ENCODE measurements at places on chromosomes 11 and 22.
A peak's percentile ranks its signal among the peaks of the same experiment; 100 is the strongest.

DNA sequence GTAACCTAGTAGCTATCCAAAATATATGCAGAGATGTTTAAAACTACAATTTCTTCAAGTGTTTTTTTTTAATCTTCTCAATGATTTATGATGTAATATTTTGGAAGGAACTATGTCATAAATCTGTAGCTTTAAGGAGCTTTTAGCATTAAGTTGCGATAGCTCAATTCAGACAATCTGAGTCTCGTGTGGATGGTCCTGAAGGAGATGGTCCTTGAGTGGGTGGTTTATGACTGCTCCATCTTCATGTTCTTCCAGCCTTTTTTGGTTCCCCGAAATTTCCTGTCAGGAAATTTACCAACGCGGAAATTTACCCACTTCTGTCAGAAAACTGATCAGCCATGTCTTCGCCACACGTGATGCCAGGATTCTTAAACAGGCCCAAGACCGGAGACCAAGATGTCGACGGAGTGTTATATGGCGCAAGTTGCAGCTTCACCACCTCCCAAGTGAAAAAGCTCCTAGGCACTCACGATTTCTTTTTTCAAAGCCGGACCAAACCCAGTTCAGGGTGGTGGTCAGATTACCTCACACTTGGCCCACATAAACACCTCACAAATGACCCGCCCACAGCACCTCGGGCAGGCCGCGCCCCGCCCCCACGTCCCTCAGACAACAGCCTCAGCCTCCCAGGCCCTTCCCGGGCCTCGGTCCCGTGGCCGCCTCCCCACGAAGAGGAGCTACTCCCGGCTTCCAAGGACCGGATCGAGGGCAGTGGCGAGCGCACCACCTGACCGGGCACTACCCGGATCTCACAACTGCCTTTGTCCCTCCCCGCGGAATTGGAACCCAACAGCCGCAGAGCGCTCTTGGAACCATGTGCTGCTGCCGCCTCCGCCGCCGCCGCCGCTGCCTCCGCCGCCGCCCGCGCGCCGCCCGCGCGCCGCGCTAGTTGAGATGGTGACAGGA lies at the start of gene MORC2:
MORC2 (minus strand) TSS at position 760 of the 909 bp plus-strand sequence. CDS start 885 bp downstream, outside the sequence.
- DNase-seq, result no peak

DNA sequence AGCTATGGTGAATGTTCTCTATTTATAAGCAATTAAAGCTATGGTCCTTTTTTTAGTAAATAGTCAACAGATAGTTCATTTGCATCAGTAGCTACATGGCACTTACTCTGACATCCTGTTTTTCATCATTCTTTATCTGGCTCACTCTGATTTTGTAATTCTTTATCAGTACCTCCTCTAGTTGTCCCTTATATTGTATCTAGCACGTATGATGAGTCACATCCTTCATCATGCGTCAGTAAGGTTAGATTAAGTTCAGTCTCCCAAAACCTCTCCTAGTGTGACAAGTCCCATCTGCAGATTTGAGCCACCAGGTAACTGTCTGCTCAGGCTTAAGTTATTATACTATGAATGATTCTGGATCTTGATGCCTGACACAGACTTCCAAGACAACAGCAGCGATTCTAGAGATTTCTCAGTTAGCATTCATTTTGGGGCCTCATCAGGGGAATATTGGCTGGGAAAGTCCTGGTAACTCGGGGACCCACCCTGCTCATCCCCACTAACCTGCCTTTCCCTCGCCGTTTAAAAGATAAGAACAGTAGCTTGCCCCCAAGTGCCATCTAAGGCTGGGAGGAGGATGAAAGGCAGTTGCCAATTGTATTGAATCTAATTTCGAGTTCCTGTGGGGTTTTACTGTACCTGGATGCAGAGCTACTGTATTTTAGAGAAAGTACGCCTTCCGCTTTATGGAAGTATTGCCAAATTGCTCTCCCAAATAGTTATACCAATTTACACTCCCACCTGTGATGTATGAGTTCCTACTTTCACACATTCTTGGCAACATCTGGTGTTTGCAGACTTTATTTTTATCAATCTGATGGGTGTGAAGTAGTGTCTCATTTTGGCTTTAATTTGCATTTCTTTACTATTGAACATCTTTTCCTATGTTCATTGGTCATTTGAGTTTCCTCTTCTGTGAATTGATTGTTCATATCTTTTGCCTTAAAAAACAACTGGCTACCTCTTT lies 55.9 kb downstream of the ZC3H12C start:
- DNase-seq, result peak; percentile 45

DNA sequence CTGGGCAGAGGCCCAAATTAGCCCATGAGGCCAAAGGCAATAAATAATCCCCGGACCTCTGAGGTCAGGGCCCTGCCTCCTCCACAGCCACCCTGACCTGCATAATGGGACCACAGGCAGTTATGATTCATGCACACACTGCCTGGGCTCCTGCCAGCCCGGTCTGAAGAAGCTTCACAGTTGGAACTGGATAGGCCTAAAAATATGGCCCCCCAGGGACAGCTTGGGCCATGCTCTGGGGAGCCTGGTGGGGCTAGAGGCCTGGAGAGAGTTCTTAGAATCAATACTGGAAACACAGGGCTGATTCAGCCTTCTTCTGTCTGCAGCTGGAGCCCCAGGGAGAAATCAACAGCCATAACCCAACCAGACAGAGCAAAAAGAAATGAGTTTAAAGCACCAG lies 112.8 kb upstream of the CADM1 start:
- no peak for DNase-seq

- no peak for DNase-seq
These were observed 3.1 kb downstream of the CPT1A start for GRCh38 chr11:68838572-68838964.

GRCh38 chr11:60316317-60316716 lies 10.7 kb upstream of the MS4A6E start:
- DNase-seq, result no peak

DNA sequence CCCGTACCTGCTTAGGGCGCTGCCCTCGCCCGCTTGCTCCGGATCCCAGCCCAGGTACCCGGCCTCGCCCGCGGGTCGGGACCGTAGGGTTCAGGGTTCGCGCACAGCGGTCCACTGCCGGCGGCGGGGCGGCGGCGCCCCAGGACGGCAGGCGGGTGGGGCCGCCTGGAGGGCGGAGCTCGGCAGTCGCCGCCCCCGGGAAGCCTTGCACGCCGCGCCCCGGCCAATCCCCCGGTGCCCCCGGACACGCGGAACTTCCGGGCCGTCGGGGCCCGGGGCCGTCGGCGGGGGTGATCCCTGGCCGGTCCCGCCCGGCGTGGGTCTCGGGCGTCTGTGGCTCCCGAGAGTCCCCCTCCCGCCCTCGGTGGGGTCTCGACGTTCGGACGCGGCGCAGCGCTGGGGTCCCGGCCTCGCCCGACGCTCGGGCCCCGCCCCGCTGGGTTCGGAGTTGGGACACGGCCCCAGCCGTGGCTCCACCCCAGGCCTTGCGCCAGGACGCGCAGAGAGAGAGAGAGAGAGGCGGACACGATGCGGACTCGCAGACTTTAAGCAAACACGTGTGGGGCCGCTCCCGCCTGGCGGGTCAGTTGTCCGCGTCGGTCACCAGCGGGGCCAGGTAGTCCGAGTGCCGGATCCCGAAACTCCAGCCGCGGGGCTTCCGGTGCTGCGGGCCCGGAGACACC lies at the start of gene TYMP:
TYMP (minus strand) TSS at position 116 of the 683 bp plus-strand sequence. CDS start 303 bp downstream, outside the sequence.
- DNase-seq, result peak; percentile 73

GRCh38 chr11:86067009-86067850 lies 1.7 kb downstream of the PICALM start:
- no peak for DNase-seq

DNA sequence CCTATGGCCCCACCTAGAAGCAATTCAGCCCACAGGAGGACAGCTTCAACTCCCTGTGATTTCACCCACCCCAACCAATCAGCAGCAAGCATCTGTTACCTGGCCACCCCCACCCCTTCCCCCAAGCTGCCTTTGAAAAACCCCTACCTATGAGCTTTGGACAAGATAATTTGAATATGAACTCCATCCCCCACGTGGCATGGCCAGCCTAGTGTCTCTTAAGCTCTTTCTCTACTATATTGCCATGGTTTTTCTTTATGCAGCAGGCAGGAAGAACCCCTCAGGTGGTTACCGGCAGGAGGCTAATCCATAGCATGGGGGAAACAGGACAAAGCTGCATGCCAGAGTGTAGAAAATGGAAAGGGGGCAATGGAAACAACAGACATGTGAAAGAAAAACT lies 29.0 kb downstream of the CTSC start:
- DNase-seq, result no peak

DNA sequence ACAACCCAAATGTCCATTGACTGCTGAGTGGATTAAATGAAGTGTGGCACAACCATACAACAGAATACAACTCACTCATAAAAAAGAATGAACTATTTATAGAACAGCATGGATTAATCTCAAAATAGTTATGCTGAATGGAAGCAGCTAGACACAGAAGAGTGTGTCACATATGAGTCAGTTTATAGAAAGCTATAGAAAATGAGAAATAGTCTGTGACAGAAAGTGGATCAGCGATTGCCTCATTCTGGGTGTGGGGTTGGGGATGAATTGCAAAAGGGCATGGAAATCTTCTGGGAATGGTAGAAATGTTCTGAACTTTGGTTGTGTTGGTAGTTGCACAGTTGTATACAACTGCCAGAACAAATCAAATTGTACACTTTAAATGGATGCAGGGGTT lies 37.4 kb downstream of the PRR5L start:
- DNase-seq, result no peak

DNA sequence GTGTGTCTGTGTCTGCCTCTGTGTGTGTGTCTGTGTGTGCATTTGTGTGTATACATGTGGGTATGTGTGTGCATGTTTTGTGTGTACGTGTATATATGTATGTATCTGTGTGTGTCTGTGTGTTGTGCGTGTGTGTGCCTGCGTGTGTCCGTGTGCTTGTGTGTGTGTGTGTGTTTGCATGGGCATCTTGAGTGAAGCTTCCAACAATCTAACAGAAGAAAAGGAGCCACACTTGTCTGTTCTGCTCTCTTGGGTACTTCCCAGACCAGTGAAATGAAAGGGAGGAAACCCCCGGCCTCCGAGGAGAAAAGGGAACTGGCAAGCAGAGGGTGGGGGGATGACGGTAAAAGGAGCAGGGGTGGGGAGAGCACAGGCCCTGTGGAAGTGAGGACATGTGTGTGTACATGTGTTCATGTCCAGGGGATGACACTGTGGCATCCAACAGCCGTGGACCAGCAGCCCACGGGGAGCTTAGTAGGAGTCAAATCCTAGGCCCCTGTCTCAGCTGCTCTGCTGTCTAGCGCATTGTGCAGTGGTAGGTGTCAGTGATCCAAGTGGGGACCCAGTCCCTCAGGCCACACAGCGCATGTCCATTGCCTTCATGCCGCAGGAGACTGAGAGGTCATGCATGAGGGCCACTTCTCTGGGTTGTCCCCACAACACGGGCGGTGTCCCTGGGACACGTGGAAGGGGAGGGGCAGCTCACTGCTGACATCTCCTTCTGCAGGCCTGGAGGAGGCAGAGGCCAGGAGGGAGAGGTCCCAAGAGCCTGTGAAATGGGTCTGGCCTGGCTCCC lies 8.1 kb downstream of the CSF2RB start:
- DNase-seq, result no peak

- no peak for DNase-seq
These were observed 50.3 kb downstream of the MICAL2 start for GRCh38 chr11:12160680-12161079.

DNA sequence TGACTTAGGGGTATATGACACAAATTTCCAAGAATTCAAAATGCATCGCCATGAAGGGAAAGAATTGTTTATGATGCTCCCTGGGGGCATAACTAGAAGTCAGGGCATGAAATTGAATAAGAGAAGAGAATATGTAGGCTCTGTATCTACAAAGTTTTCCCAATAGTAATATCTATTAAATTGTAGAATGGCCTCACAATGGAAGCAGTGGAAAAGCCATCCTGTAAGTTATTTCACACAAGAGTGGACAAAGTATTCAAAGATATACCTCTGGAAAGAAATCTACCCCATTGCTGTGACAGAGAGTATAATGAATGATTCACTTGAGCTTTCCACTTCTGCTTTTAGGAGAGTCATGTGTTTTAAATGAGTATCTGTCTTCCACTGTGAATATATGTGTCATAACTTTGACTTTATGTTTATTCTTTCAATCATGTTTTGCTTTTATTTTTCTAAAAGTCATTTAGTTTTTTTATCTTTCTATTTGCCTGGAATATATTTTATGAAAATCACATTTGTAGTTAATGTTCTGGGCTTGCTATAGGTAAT lies 65.7 kb upstream of the DDI1 start:
- DNase-seq, result no peak

DNA sequence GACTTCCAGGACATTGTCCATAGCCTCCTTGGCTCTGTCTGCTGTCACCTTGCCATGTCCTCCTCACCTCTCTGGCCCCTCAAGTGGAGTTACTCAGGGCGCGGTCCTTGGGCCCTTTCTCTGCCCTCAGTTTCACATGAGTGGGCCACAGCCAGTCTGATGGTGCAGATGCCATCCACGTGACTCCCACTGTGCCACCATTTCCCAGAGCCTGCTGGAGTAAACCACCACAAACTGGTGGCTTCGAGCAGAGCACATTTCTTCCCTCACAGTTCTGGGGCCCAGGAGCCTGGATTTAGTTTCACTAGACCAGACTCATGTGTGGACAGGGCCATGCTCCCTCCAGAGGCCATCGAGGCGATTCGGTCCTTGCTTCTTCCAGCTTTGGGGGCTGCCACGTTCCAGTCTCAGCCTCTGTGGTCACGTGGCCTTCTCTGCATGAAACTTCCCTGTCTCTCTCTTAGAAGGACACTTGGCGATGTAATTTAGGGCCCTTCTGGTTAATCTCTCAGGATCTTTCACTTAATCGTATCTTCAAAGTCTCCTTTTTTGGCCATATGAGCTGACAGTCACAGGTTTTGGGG lies 14.6 kb downstream of the SMARCB1 start:
- DNase-seq, result no peak

DNA sequence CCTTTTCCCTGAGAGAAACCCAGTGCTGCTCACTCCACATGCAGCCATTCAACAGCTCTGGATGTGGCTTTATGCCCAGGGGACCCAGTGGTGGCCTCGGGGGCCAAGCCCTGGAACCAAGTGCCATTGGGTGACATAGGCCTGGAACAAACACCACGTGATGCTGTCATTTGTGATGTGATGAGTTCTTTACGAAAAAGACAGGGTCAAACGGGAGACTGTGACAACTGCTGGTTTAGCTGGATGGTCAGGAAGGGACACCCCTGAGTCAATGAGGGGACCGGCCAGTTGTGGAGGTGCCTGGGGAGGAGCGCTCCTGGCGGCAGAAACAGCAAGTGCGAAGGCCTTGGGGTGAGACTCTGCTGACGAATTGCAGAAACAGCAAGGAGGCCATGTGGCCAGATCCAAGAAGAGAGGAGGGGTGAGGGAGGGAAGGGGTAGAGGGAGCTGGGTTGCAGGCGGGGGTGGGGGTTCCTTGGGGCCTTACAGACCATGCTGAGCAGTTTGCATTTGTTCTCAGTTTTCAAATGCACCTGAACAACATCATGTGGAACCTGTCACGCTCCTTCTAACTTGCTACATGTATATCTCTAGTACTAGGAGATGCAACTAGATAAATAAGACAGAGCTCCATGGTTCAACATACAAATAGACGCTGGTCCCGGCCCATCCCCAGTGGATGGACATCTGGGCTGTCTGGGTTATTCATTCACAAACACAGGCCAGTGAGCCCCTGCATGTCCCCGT lies 56.1 kb downstream of the IGLL5 start:
- no peak for DNase-seq

DNA sequence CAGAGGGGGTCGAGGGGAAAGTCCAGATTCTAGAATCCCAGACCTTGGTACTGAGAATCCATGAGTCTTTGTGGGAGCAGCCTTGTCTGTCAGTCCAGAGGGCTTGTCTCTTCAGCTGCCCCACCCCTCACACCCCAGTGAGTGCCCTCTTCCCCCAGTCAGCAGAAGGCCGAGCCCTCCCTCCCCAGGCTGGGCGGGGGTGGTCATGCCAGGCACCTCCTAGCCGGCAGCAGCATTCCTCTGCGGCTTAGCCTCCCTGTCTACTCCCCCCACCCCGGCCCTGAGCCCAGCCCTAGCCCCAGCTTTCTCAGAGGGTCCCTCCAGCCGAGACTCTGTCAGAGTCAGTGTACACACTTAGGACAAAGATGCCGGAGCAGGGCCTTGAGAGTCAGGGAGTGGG lies 4.6 kb downstream of the SOX10 start:
- no peak for DNase-seq
